ENCODE measurements at places on chromosomes 7 and 10.

DNA sequence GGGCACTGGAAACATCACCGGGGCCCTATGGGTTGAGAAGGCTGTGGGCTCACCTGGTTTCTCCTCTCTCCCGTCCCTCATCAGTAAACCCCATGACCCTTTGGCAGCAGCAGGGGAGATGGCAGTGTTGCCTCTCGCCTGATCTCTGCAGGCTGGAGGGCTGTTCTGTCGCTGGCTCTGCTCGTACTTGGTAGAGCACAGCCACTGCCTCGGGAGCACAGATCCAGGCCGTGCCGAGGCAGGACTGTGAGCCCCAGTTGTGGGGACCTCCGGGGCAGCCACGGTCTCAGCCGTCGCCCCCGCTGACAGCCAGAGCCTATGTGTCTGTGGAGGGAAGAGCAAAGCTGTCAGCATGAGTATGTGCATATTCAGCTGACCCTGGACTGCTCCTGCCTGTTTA, 94.9 kb downstream of the PTPRE start:
- DNase-seq = no peak

DNA sequence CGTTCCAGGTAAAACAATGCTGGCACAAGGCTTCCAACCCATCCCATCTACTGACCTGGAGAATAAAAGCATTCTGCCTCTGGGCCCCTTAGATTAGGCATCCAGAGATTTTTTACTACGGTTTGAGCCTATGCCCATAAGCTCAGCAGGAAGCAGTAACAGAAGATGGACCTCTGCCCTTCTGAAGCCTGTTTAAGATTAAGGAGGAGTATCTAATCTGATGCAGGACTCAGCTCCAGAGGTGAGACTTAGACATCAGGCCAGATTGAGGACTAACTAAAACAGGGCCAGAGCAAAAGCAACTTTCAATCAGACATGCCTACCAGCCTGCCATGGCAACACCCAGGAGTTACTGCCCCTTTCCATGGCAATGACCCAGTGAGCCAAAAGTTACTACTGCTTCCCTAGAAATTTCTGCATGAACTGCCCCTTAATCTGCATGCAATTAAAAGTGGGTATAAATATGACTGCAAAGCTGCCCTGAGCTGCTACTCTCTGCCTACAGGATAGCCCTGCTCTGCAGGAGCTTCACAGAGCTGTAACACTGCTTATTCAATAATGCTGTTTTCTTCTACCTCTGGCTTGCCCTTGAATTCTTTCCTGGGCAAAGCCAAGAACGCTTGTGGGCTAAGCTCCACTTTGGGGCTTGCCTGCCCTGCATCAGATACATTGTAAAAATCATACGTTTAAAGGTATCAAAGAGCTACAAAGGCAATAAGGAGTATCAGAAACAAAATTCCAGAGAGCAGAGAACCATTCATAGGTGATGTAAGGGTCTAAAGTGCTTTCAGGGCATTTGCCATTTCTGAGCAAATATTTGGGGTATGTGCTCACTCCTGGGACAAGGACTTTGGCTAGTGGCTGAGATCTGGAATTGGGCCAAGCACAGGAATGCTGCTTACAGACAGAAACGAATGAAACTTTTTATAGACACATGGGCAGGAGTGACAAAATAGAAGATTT, 25.0 kb upstream of the CNNM1 start:
- DNase-seq = no peak

- peak; percentile 37 for DNase-seq
Observed at GRCh38 chr10:34104829-34105572, 710.1 kb downstream of the PARD3 start.

GRCh38 chr7:28208506-28208905, 27.9 kb upstream of the JAZF1 start:
- DNase-seq = no peak

- no peak for DNase-seq
Observed at GRCh38 chr7:103297837-103298179, 573 bp downstream of the PMPCB start.

- no peak for DNase-seq
Observed at GRCh38 chr10:15858861-15859281, 1.4 kb downstream of the MINDY3 start.

GRCh38 chr10:76869931-76870330, 767.7 kb downstream of the KCNMA1 start:
- DNase-seq = no peak

GRCh38 chr10:113047605-113047962, 97.5 kb downstream of the TCF7L2 start:
- DNase-seq = no peak

DNA sequence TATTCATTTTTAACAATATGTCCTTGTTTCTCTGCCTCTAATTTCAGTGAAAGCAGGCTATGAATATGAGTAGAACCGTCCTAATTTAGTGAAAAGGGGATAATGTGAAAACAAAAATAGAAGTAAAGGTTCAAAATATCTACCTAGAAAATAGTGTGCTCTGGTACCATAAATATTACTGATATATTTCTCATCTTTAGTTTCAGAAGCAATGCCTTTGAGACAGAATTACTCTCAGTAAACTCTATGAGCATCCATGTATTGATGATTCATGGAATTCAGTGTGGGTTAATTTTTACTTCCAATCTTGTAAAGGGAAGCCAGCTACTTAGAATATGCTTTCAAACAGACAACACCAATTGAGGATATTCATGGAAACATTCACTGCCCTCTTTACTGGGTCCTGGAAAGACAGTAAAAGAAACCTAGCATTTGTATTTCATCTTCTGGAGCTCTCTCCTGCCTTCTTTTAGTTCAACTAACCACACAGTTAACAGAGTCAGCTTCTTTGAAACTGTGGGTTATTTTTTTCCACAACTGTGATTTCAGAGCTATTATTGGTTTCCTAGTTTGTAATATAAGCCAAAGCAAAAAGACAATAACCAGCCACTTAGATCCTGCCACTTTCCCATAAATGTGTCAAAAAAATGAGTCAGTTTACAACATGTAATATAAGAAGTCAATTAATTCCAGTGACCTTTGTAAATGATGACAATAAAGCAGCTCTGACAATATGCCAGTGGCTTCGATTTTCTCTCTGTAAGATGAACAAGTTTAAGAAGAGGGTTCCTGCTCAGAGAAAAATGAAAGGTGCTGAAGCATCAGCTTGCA, 1.7 kb downstream of the LRRN3 start:
- no peak for DNase-seq

DNA sequence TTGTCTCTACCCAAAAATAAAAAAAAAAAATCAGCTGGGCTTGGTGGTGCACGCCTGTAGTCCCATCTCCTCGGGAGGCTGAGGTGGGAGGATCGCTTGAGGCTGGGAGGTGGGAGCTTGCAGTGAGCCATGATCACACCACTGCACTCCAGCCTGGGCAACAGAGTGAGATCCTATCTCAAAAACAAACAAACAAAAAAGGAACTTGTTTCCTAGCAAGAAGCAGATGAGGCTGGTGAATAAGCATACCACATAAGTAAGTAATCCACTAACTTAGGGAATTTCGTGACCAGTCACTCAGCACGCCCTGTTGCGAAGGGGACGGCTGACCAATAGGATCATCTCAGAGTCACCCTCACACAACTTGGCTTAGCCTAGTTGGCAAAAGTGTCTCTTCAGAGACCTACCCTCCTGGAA, 64.6 kb downstream of the CUX1 start:
- DNase-seq = no peak

GRCh38 chr10:26335574-26336093, 102.5 kb upstream of the APBB1IP start:
- no peak for DNase-seq

- no peak for DNase-seq
Observed at GRCh38 chr7:149621776-149622175, 124.2 kb upstream of the ZNF746 start.
